Astrocyte of the hippocampus (primary cell): ENCODE measurements at places on chromosomes 7 and 10.

GRCh38 chr10:21230219-21230618, 295.3 kb downstream of the SKIDA1 start:
- no peak for DNase-seq

DNA sequence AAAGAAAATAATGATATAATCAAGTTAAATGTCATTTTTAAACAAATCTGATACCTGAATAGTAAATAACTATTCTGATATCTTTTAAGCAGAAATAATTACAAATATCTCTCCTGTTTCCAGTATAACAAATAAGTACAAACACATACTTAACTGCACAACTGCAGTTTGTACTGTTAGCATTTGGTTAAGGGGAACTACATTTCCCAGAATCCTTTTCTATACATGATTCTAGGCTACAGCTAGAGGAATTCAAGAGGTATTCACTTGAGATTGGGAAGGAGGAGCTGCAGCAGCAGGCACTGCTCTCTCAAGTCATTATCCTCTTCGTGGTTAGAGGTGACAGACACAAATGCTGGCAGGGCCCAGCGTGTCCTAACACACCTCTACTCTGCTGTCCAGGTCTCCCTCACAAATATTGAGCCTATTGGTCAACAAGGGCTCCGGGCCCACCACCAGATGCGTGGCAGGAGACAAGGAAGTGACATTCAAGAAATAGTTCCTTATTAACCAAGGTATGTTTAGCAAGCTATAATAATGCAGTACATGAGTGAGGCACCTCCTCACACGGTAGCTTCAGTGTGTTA, 255.1 kb upstream of the MKLN1 start:
- peak; percentile 62 for DNase-seq

GRCh38 chr10:46554166-46554781, 2.2 kb downstream of the GPRIN2 start:
- no peak for DNase-seq

DNA sequence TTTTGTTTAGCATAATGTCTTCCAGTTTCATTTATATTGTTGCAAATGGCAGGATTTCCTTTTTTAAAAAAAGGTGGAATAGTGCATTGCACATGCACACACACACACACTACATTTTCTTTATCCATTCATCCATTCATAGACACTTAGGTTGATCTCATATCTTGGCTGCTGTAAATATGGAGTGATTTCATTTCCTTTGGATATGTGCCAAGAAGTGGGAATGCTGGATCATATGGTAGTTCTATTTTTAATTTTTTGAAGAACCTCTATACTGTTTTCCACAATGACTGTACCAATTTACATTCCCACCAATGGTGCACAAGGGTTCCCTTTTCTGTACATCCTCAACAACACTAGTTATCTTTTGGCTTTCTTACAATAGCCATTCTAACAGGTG, 68.9 kb downstream of the EBLN1 start:
- DNase-seq: no peak

- no peak for DNase-seq
Observed at GRCh38 chr10:127535802-127536515, 13.2 kb upstream of the NPS start.

DNA sequence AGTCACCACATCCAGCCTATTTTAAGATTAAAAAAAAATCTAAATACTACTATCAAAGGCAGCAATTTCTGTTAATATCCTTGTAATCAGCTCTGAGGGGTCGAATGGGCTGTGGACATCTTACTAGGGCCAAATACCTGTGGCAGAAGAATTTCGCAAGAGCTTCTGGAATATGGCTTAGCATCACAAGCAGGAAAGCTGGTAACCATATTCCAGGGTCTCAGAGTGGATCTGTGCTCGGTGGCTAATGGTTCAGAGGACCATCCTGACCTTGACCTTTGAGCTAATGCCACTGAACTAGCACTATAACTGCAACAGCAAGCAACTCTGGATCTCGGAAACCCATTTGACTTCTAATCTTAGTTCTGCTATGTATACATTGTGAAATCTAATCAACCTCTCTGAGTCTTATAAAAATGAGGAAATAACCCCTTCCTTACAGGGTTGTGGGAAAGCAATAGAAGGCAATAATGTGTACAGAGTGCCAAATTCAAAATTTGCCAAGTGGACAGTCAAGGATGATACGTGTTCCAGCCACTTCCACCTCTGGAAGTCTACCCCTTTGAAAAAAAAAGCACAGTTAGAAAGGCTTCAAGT, 65.5 kb downstream of the CYP26A1 start:
- no peak for DNase-seq
